Dermis blood vessel endothelial cell (primary cell): ENCODE measurements at places on chromosomes 6 and 20.

DNA sequence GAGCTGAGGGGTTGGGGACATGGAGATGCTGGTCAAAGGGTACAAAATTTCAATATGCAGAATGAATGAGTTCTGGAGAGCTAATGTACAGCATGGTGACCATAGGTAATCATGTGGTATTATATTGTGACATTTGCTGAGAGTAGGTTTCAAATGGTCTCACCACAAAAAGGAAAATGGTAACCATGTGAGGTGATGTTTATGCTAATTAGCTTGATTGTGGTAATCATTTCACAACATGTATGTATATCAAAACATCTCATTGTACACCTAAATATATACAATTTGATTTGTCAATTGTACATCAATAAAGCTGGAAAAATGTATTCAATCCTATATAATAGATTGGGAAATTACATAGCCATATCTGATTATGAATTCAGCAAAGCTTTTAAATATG lies 29.5 kb upstream of the TMEM14A start:
- DNase-seq = no peak

DNA sequence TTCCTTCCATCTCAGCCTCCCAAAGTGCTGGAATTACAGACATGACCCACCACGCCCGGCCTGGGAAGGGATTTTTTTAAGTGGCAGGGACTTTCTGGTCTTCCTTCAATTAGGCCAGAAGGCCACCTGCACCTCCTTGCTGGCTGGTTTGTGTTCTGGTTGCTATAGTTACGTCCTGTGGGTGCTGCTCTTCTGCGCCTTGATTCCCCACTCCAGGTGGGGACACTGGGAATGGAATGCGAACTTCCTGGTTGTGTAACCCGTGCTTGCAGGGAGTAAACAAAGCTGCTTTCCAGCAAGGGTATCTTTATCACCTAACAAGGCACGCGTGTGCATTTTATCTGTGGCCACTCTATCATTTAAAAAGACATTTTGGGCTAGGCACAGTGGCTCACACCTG lies 117.7 kb downstream of the PLEKHG1 start:
- peak; percentile 36 for DNase-seq

DNA sequence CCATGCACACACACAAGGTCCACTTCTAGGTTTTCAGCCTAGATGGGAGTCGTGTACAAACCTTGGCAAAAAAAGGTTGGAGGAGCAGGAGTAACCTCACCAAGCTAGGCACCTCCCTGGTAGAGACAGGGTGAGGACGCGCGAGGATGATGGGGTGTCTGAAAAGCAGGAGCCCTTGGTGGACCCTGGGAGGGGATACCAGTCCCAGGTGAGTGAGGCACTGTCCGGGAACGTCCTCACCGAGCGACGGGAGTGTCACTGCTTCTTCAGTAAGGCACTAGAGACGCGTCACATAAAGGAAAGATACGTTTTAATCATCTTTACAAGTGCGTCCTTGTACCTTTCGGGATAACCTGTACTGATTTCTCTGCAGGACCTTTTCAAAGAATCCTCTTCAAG lies 29.4 kb upstream of the ZBP1 start:
- DNase-seq = no peak

DNA sequence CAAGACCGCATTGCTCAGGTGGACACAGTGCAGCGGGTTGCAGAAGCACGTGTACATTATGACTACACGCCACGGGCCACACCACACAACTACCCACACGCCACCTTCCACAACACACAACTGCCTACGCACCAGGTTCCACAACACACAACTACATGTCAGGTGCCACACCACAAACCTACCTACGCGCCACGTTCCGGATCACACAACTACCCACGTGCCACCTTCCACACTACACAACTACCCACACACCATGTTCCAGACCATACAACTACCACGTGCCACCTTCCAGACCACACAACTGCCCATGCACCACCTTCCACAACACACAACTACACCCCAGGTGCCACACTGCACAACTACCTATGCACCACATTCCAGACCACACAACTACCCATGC lies 20.5 kb downstream of the THBS2 start:
- DNase-seq = no peak

DNA sequence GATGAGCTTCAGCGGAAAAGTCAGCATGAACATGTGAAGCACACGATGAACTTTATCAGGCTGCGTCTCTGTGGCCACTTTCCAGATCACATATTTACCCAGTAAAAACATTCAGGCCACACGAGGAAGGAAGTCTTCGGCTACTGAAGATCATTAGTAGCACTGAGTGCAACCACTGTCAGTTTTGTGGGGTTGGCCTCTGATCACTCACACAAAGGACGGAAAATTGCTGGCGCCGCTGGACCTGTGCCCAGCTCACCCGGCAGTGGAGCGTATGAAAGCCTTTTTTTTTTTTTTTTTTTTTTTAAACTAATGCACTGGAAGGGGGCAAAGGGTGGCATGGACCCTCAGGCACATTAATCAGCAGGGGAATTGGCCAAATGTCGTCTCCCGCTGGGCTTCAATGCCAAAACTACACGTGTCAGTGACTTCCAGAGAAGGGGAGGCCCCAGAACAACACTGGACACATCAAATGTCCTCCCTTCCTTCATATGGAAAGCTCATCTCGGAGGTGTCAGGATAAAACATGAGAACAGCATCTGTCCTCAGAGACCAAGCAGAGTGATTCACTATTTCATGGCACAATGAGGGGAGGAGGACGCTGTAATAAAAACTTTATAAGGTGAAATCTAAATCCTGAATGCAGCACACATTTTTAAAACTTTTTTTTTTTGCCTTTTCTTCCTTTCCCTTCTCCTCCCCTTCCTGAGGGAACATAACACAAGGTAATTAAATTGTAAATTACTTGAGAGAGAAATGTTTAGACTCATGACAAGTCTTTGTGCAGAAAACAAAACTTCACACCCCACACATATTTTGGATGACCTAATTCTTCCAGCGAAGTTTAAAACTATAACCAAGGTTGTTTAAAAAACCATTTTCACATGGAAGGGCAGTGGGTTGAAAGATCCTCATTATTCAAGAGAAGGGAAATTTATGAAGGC lies 223.4 kb downstream of the FOXC1 start:
- peak; percentile 93 for DNase-seq
